ENCODE measurements at places on chromosomes 3 and 15.
A peak's percentile ranks its signal among the peaks of the same experiment; 100 is the strongest.

GRCh38 chr3:172918165-172918564 is 167.6 kb downstream of the ECT2 start:
- DNase-seq, result no peak

- DNase-seq, result no peak
These were observed 17.8 kb downstream of the PRICKLE2 start for GRCh38 chr3:64207289-64208080.

- DNase-seq, result no peak
These were observed 6.8 kb downstream of the RBM5 start for GRCh38 chr3:50095352-50095998.

DNA sequence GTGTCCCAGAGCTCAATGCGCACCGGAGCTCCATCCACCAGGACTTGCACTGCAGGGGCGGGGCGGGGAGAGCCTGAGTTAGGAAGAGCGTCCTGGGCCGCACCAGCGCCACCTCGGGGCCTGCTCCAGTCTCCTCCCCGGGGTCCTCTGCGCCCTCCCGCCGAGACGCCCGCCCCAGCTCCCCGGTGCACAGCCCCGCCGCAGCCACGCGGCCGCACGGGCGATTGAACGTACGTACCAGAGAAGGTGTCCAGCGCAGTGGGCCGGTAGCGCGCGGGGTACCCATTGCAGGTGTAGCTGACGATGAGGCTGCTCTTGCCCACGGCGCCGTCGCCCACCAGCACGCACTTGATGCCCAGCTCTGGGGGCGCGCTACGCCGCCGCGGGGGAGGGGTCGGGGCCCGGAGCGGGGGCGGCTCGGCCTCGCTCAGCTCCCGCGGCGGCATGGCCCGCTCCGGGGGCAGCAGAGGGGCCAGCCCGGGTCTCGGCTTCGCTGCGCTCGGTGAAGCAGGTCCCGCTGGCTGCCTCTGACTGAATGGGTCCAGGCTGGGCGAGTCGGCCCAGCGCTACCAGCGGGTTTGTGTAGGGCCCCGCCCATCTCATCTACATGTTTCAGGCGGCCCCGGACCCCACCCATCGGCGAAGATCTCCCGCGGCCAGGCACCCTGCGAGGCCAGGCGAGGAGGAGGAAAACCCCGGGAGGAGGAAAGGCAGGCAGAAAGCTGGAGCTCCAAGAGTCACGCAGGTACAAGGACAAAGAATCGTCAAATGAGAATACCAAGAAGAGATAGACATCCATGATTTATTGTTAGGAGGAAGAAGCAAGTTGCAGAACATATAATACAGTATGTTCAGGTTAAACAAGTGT is at the start of gene RHOV:
Gene RHOV, minus strand, starts transcription at position 541 of the 868 bp plus-strand sequence. Its CDS starts 95 bp downstream, at position 446.
- DNase-seq, result peak; percentile 70

DNA sequence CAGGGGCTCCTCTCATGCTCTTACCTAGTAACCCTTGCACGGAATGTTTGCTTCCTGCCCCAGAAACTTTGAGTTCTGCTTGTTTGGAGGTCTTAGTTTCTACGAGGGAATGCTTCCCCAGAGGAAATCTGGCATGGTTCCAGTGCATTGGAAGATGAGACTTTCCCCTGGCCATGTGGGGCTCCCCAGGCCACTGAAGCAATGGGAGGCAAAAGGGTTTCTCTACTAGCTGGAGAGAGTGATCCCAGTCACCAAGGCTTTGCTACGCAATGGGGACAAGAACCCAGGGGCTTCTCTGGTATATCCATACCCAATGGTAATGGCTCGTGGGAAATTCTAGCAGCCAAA is 44.2 kb upstream of the RPL32 start:
- no peak for DNase-seq

DNA sequence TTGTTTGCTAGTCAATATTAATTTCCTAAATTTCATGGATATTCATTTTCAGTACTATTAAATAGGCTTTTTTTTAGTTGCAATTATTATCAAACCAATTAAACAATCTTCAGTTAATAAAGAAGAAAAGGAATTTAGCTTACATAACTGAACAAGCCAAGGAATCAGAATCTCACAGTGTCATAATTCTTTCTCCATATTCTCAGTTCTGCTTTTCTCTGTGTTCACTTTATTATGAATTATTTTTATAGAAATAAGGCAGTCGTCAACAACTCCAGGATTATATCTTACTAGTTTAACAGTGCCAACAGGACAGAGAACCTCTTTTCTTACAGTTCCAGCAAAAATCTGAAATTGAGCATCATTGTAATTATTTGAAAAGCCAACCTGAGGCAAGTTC is 221.7 kb downstream of the CGGBP1 start:
- no peak for DNase-seq

- no peak for DNase-seq
These were observed 21.0 kb downstream of the ZDHHC3 start for GRCh38 chr3:44954962-44955361.

- no peak for DNase-seq
These were observed 13.8 kb downstream of the ISG20 start for GRCh38 chr15:88652456-88653199.

DNA sequence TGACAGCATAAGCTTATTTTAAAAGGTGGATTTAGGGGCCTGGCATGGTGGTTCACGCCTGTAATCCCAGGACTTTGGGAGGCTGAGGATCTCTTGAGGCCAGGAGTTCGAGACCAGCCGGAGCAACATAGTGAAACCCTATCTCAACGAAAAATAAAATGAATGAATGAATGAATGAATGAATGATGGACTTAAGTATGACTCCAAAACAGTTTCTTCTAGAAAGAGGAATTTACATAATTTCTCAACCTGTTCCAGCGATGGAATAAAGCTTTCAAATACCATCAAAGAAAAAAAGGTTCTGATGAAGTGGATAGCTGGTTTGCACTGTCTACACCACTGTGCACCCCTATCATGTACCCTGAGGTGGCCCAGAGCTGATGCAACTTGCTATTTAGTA is 20.1 kb upstream of the NR2C2 start:
- no peak for DNase-seq

GRCh38 chr3:41350441-41350840 is 151.1 kb downstream of the CTNNB1 start:
- DNase-seq, result no peak

DNA sequence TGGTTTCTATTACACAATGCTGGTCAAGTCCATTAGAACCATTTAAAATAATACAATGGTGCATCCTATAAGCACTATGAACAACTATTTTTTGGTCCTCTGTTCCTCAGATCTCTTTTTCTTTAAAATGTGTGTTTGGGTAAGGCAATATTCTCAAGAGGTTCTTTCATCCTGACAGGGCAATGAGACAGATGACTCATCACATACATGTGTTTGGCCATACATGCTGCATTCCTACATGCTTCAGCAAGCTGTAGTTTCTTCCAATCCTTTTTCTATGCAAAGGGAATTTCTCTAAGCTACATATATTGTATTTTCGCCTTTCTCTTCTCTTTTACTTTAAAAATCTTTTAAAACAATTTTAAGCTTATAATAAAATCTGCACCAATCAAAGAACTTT is 52.7 kb downstream of the OTOL1 start:
- DNase-seq, result no peak

Data from stimulated activated effector memory CD8-positive, alpha-beta T cell treated with anti-CD3 and anti-CD28 coated beads, Interleukin-12 subunit alpha, Interleukin-12 subunit beta, amount 100 ng/mL, for 72 hours (primary cell).